ENCODE measurements at places on chromosomes 6 and 20. TPM values are rescaled to one million over a fixed set of nuclear protein-coding genes. Genes with fewer than 3 reads are reported as not detected.

Gene COL12A1
- 79.2 TPM for polyA plus RNA-seq

Gene LST1
- polyA plus RNA-seq, result 2.6 TPM

Gene FLRT3
- polyA plus RNA-seq, result 162 TPM

Gene DLL1
- polyA plus RNA-seq, result 8.2 TPM

Gene TTBK1
- 0.37 TPM for polyA plus RNA-seq

Gene FKBP1A
- polyA plus RNA-seq, result 362 TPM

Gene TFAP2B
- 15.3 TPM for polyA plus RNA-seq

Gene RPS18
- polyA plus RNA-seq, result 2,698 TPM

Gene OPRL1
- polyA plus RNA-seq, result 1.1 TPM

Gene TNFRSF21
- 29.9 TPM for polyA plus RNA-seq

Gene FOXA2
- not detected for polyA plus RNA-seq

Gene TCP11
- polyA plus RNA-seq, result 1.9 TPM

Gene PDE10A
- 24.4 TPM for polyA plus RNA-seq

Gene AIG1
- 118 TPM for polyA plus RNA-seq

Gene OR2B6
- polyA plus RNA-seq, result not detected

Gene MEP1A
- polyA plus RNA-seq, result not detected

Gene GCM1
- polyA plus RNA-seq, result 0.20 TPM

Gene GPLD1
- polyA plus RNA-seq, result 5.3 TPM

Gene DEFB132
- 0.07 TPM for polyA plus RNA-seq

Gene HLA-DQA2
- 2.1 TPM for polyA plus RNA-seq

Gene PCK1
- 17.2 TPM for polyA plus RNA-seq

Gene LY6G6D
- polyA plus RNA-seq, result not detected

Gene SIM1
- 29.8 TPM for polyA plus RNA-seq

Gene SLC35F1
- polyA plus RNA-seq, result 3.9 TPM

Gene B3GAT2
- polyA plus RNA-seq, result 1.7 TPM

Gene PLG
- polyA plus RNA-seq, result 8.7 TPM

Gene TUBB2B
- 104 TPM for polyA plus RNA-seq

Gene BTN1A1
- 0.22 TPM for polyA plus RNA-seq

Gene ENPP4
- polyA plus RNA-seq, result 17.8 TPM

Gene TFEB
- 7.6 TPM for polyA plus RNA-seq

Gene KIF25
- 0.76 TPM for polyA plus RNA-seq

Gene SERINC3
- polyA plus RNA-seq, result 68.4 TPM

Gene ZNF334
- polyA plus RNA-seq, result 56.4 TPM

Gene METTL24
- polyA plus RNA-seq, result 14.7 TPM

Gene RSPO4
- polyA plus RNA-seq, result 2.3 TPM

Gene BIRC7
- polyA plus RNA-seq, result 0.37 TPM

Gene HRH3
- 0.15 TPM for polyA plus RNA-seq

Gene CBLN4
- polyA plus RNA-seq, result 1.2 TPM

Gene LGSN
- polyA plus RNA-seq, result 1.4 TPM

Gene PREP
- 37.0 TPM for polyA plus RNA-seq

Gene ELOVL2
- 12.4 TPM for polyA plus RNA-seq

Gene CST5
- 0.18 TPM for polyA plus RNA-seq

Gene PHACTR3
- 12.4 TPM for polyA plus RNA-seq

Gene KCNQ5
- 0.23 TPM for polyA plus RNA-seq

Gene ORC3
- 47.5 TPM for polyA plus RNA-seq

All from left kidney (tissue), 8 donors.